NCI-H2227 treated with DMSO at 0.1 percent for 48 hours (cell line): ENCODE measurements at places on chromosomes 7 and 10.
A peak's percentile ranks its signal among the peaks of the same experiment; 100 is the strongest.

- no peak for DNase-seq
Measured at GRCh38 chr7:127996253-127997071, 34.8 kb downstream of the LRRC4 start.

DNA sequence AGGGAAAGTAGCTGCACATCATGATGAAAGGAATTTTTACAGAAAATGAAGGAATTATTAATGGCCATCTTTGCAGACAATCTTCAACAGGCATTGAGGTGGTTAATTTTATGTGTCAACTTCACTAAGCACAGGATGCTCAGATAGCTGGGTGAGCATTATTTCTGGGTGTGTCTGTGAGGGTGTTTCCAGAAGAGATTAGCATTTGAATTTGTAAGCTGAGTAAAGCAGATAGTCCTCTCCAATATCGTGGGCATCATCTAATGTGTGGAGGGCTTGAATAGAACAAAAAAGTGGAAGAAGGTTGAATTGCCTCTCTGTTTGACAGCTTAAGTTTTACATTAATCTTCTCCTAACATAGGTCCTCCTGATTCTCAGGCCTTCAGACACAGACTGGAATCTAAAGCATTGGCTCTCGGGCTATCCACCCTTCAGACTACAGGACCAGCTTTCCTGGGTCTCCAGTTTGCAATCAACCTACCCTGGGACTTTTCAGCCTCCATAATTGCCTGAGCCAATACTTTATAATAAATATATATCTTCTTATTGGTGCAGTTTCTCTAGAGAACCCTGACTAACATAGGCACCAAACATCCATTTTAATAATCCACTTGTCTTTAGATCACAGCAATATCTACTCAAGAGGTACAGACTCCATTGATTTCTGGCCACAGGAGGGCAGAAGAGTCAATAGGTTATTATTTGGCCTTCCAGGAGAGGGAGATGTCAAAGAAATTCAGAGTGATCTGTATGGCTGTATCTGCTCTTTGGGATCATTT is 10.5 kb upstream of the CRPPA start:
- DNase-seq, result no peak

GRCh38 chr7:115572111-115572510 is 458.5 kb downstream of the TFEC start:
- no peak for DNase-seq

DNA sequence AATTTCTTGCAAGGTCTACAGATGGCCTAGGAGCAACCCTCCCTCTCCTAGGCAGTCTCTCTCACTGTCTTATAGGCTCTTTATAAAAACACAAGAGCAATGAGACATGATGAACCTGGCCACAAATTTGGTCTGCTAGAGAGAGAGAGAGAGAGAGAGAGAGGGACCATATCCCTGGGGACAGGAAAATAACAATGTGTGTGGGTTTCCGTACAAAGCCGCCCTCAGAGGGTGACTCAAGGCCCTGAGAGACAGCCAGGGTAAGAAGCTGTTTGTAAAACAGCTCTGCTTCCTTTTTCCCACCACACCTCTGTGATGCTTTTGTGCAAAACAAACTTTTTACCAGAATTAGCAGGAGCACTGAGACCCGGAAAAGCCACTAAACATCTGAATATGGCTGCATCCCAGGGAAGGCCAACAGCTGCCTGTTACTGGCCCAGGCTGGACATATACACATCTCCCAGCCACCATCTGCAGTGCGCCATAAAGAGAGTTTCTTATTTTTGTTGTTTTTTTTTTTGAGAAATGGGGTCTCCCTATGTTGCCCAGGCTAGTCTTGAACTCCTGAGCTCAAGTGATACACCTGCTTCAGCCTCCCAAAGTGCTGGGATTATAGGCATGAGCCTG is 18.4 kb downstream of the GIMAP5 start:
- DNase-seq, result no peak

- DNase-seq, result no peak
Measured at GRCh38 chr10:48317321-48317990, 11.0 kb downstream of the MAPK8 start.

DNA sequence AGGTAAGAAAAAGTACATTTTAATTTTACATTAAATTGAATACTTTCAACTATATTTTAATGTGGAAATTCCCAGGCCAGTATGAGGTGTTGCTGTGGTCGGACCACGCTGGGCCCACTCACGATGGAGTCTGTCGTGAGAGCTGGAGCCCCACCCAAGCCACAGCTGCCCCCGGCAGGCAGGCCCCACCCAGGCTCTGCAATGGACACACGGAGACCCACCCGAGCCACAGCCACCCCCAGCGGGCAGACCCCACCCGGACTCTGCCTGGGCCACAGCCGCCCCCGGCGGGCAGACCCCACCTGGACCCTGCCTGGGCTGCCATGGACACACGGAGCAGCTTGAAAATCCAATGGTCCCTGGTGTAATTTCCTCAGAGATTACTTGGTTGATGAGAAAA is 141.3 kb downstream of the PTPRN2 start:
- DNase-seq, result no peak

DNA sequence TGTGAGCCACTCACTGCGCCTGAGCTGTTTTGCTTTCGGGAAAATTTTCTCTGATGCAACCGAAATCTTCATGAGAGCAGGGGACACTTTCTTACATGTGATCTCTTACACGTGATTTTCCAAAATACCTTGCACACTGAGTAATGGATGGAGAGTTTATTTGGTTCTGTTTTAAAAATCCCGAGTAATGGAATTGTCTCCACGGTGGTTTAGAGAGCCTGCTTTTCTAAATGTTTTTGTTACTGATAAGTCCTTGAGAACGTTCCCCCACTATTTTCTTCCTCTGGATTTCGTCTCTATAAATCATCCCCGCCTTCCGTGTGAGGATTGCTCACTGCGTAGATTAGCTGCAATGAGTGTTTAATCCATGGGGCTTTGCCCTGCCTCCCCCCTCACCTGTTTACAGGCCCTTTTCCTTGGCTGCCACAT is 25.7 kb downstream of the CAMK1D start:
- DNase-seq, result no peak

- no peak for DNase-seq
Measured at GRCh38 chr7:3043544-3044371, at the start of gene CARD11. Gene CARD11 (minus strand): TSS chr7:3043867. CDS start chr7:2958506, 85,361 bp downstream.

DNA sequence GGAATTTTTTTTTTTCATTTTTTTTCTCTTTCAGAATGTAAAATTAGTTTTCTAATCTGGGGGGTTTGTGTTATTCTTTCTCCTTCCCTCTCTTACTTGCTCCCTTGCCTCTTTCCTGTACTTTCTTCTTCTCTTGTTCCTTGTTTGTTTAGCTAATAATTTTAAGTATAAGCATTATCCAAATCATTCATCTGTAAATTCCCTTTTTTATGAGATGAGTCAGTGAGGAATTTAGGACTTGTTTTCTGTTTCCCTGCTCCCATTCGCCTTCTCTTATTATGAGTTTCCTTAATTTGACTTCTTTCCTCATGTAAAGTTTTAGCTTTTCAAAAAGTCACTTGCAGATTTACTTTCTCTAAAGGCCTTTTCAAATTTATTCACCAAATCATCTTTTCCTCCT is 154.6 kb upstream of the ETV1 start:
- DNase-seq, result no peak

DNA sequence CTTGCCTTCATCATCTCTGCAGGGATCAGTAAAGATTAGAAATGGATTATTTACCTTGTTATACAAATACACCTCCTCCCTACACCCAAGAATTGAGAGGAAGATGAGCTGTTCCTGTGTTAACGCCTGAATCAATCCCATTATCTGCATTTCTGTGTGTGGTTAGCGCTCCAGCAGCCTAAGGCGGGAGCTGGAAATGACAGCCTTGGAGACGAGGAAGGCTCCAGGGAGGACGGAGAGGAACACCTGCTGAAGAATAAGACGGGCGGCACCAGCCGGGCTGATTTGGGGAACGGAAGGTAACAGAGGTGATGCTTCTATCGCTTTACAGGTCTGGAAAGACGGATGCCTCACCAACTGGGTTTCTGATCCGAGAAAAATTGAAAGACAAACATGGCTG is 34.2 kb upstream of the DDC start:
- peak; percentile 23 for DNase-seq

GRCh38 chr10:116910910-116911309 is 61.6 kb downstream of the ENO4 start:
- no peak for DNase-seq

GRCh38 chr10:48390933-48391845 is 84.7 kb downstream of the MAPK8 start:
- no peak for DNase-seq

GRCh38 chr7:77426052-77426404 is 9.9 kb upstream of the GSAP start:
- no peak for DNase-seq

GRCh38 chr7:20744954-20745446 is 41.7 kb downstream of the SP8 start:
- DNase-seq, result no peak

- DNase-seq, result no peak
Measured at GRCh38 chr10:121183236-121183635, 332.1 kb downstream of the WDR11 start.

DNA sequence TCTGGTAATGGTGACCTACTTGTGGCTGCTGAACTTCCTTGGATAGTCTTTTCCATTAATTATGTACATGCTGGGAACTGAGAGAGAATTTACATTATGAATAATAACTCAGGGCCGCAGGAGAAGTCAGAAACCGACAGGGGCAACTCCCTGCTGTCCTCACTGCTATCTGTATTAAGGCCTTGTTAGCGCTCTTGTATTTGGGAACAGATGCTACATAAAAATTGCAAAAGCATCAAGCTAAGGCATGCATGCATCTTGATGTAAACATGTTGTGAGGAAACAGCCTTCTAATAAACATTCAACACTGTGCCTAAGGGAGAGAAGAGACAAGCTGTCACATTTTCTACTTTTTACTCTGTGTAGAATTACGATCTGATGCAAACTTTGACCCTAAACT is 158.4 kb downstream of the PARD3 start:
- DNase-seq, result no peak

DNA sequence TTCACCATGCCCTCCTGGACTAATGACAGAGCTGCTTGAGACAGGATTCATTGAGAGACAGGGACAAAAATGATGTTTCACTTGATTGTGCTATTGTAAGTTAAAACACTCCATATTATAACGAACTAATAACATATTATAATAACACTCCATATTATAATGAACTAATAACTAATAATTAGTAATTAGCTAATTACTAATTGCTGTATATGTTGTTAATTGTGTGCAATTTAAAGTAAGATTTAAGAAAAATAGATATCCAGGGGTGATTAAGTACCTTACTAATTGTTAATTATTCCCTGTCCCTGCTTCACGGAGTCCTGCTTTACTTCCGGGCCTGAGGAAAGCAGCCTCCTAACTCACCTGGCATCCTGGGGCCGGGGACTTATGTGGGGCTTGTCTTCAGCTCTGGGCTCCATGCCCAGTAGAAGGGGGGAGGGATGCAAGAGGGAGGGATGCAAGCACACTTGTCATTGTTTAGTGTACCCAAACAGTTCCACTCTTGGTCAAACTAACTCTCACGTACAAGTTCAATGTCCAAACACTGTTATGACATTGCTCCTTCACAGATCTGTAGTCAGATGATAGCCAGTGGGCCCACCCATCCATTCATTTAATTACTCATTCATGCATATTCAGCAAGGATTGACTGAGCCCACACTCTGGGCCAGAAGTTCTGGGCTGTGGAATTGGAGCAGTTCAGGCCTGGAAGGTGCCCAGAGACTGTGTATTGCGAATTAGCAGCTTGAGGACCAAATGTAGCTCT is 53.8 kb downstream of the COL13A1 start:
- DNase-seq, result no peak

GRCh38 chr7:101932083-101932482 is 114.7 kb downstream of the CUX1 start:
- no peak for DNase-seq

DNA sequence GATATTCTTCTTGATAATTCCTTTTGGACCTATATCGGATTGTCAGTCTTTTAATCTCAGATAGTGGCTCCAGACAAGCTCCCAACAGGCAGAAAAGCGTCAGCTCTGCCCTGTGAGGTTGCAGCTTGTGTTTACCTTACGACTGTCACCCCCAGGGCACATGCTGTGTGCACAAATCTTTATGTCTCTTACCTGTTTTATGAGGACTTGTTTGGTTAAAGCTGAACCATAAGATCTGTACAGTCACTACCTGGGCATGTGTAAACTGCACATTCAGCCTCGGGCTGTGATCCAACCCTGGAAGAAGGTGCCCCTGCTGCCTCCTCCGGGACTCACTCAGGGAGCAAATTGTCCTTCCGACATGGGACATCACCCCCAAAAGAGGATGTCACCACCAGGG is 119.8 kb downstream of the GALNT17 start:
- DNase-seq, result no peak

DNA sequence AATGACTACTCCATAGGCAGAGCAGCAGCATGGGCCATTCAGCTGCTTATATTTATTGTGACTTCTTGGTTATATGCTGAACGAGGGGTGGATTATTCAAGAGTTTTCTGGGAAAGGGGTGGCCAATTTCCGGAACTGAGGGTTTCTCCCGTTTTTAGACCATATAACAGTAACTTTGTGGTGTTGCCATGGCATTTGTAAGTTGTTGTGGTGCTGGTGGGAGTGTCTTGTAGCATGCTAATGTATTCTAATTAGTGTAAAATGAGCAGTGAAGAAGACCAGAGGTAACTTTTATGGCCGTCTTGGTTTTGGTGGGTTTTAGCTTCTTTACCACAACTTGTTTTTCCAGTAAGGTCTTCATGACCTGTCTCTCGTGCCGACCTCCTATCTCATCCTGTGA is 139.6 kb downstream of the KLF6 start:
- DNase-seq, result no peak

GRCh38 chr7:96400001-96400400 is 78.1 kb upstream of the SLC25A13 start:
- DNase-seq, result no peak

DNA sequence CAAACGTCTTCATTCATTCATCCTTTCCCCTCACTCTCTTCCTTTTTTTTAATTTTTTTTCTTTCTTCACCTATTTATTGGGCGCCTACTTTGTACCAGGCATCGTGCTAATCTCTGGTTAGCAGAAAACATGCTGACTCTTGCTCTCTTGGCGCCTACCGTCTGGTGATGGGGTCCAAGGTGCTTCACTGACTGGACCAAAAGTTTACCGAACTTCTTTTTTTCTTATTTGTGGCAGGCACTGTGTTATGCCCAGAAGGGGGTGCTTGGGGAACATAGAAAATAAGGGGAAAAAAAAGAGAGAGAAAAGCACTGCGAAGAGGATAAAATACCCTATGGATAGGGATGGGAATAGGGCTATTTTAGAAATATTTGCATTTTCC is 505 bp upstream of the FAM204A start:
- no peak for DNase-seq

- no peak for DNase-seq
Measured at GRCh38 chr7:40915071-40915470, 780.3 kb downstream of the SUGCT start.

DNA sequence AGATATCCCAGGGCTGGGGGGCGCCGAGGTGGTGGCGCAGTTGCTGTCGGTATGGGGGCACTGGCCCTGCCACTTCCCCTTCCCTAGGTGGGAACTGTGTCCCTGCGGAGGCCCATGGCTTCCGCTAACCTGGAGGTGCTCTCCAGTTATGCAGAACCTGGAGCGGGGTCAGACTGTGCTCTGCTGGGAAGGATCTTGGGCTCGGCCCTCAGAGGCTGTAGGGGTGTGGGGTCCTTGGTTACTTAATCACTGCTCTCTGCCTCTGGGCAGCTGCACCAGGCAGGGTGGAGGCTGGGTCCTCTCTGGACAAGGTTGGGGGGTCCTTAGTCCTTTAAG is 2.4 kb downstream of the BRI3 start:
- DNase-seq, result no peak

GRCh38 chr7:98163704-98164494 is 47.3 kb upstream of the BHLHA15 start:
- DNase-seq, result peak; percentile 63

- DNase-seq, result no peak
Measured at GRCh38 chr10:68074031-68074774, 880 bp downstream of the HERC4 start.
